ENCODE measurements at places on chromosomes 3 and 15.

- no peak for DNase-seq
Observed at GRCh38 chr3:31137718-31138465, 243.4 kb upstream of the GADL1 start.

- no peak for DNase-seq
Observed at GRCh38 chr3:97102641-97103040, 288.2 kb downstream of the EPHA6 start.

- no peak for DNase-seq
Observed at GRCh38 chr3:181699171-181699903, 12.4 kb upstream of the SOX2 start.

- no peak for DNase-seq
Observed at GRCh38 chr15:69305933-69306568, 7.3 kb downstream of the PAQR5 start.

- DNase-seq = no peak
Observed at GRCh38 chr15:35306361-35306981, 221.4 kb upstream of the NANOGP8 start.

- no peak for DNase-seq
Observed at GRCh38 chr15:51775967-51776816, 24.8 kb downstream of the TMOD2 start.

DNA sequence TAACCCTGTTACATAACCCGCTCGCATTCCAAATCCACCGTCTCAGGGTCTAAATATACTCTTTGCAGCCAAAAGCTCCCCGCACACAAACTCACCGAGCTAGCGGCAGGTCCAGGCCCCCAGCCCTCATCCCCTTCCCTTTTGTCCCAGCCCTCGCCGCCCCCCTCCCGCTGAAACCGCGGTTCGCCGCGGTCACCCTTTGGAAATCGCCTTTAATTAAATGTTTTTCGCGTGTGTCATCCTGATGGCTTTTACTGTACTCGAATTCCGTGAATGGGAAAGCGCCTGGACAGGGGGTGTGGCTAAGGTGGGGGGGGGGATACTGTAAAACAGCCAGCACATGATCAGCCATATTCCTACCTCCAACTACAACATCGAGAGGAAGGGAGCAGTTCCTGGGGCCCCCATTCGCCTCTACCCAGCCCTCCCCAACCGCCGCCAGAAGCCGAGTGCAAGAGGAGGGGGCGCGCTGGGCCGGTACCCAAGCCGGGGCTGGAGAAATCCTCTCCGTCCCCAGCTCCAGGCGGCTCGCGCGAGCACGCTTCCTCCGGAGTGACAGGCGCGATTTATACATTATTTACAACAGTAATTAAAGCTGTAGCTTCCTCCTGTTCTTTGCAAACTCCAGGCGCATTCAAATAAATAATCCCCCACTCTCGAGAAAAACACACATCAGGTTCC is 1.7 kb downstream of the RORA start:
- no peak for DNase-seq

DNA sequence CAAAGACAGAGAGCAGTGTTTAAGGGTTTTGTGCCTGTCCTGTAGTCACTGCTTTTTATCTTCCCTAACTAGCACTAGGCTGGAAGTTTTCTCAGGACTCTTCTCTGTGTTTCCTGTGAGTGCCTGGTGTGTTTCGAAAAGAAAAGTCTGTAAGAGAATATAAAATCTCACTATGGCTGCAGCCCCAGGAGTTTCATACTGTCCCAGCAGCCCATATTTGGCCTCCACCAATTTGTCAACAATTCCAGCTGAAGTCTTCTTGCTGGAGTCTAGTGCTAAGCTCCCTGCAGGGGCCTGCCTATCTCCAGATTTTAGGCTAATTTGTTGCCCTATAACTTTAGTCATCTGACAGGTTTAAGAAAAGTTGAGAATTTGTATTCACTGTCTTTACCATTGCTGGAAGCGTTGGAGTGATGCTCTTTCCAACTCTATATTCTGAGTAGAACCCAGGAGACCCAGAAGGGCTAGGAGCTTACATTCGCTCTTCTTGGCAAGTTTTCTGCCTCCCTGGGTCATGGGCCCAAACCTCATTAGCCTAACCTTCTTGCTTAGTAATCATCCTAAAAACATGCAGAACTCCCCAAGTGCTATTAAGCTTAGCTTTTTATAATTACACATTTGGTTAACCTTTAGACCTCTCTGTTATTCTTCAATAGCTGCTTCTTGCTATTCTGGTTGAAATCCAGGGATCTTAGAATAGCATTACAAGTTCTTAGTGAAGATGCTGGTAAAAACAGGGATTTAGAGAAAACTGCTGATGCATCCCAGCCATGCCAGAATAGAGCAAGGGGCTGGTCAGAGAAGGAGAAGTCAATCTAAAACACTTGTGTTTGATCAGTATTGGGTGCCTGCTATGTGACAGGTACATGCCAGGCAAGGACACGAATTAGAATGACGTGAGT is 283.1 kb downstream of the NEK10 start:
- DNase-seq = no peak

DNA sequence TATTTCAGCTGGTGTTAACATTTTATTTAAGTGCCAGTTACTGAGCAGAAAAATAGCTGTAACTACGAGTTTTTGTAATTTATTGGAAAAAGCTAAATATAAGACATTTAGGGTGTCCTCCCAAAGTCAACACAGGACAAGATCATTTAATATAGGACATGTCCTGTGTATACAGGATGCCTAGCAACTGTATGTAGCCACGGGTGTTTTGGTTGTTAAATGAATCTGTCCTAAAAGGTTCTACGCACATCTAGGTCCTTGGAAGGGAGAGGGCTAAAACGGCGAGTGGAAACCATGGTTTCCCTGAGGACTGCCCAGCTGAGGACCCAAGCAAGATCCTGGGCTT is 565 bp upstream of the ZNF621 start:
- DNase-seq = no peak

- no peak for DNase-seq
Observed at GRCh38 chr3:36957862-36958686, 13.2 kb upstream of the TRANK1 start.

DNA sequence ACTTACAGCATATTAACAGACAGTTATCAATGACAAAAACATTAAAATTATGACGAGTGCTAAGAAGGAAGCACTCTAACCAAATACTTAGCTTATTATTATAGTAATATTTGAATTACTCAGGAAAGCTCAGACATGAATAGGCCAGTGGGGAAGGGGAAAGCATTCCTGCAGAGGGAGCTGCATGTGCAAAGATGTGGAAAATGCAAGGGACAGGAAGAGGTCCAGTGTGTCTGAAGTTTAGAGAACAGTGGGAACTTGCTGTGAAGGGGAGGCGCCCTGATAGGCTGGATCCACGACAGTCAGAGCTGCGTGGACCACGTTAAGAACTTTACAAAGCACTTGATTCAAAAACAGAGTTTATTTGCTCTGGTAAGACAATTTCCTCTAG is 1.2 kb upstream of the SPICE1 start:
- no peak for DNase-seq

- no peak for DNase-seq
Observed at GRCh38 chr3:175980486-175981090, 1121.5 kb downstream of the NAALADL2 start.
